ENCODE measurements at places on chromosomes 7 and 10. TPM values are rescaled to one million over a fixed set of nuclear protein-coding genes. Genes with fewer than 3 reads are reported as not detected.
A peak's percentile ranks its signal among the peaks of the same experiment; 100 is the strongest.

The NACAD gene
- 1.0 TPM for total RNA-seq

The WNT2 gene
- 1.3 TPM for total RNA-seq

The NPY gene
- total RNA-seq, result not detected

The CYP2C19 gene
- not detected for total RNA-seq

The MYH16 gene
- total RNA-seq, result not detected

The DHX32 gene
- total RNA-seq, result 59.8 TPM

- no peak overlapping the region for H3K27ac ChIP-seq
- no peak for DNase-seq
- H3K4me1 ChIP-seq, result no peaks in the 10 kb centered on the region
Observed at GRCh38 chr10:9449530-9449929, 1395.0 kb downstream of the GATA3 start.

DNA sequence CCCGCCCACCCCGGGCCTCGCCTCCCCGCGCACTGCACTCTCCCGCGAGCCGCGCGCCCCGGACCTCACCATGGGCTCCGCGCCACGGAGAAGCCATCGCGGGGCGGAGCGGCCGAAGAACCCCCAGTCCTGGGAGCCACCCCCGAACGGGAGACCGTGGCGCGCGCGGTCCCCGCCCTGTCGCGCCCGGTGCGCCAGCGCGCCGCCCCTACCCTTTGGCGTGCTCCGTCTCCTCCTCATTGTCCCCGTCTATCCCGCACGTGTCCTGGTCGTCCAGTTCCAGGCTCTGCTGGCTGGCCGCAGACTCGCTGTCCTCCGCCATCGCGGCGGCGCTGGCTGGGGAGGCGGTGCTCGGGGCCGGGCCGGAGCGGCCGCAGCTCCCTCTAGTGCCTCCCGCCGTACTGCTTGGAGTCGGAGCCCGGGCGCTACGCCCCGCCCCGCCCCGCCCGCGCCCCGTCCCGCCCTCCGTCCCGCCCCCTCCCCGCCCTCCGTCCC lies at the start of gene NMT2:
Gene NMT2, minus strand, starts transcription at position 403 of the 495 bp plus-strand sequence. Its CDS starts 81 bp downstream, at position 322.
- H3K36me3 ChIP-seq, result no peaks in the 10 kb centered on the region
- H3K27me3 ChIP-seq, result no peaks in the 10 kb centered on the region
- H3K27ac ChIP-seq, result peak within 1 kb of the TSS; percentile 76
- peaks cover 16% of the 10 kb centered on the region for H3K4me1 ChIP-seq
- DNase-seq, result no peak

GRCh38 chr10:66214721-66215404 lies 711.0 kb upstream of the LRRTM3 start:
- no peaks in the 10 kb centered on the region for H3K27me3 ChIP-seq
- no peak overlapping the region for H3K27ac ChIP-seq
- H3K4me3 ChIP-seq, result no peak overlapping the region
- no peaks in the 10 kb centered on the region for H3K4me1 ChIP-seq
- H3K36me3 ChIP-seq, result no peaks in the 10 kb centered on the region

GRCh38 chr10:104218751-104219150 lies 13.4 kb downstream of the CFAP43 start:
- H3K36me3 ChIP-seq, result no peaks in the 10 kb centered on the region
- no peak overlapping the region for H3K27ac ChIP-seq
- DNase-seq, result no peak
- H3K4me1 ChIP-seq, result no peaks in the 10 kb centered on the region
- no peak overlapping the region for H3K4me3 ChIP-seq

GRCh38 chr7:100122067-100122466 lies 2.6 kb downstream of the CNPY4 start:
- no peaks in the 10 kb centered on the region for H3K27me3 ChIP-seq
- no peak overlapping the region for H3K27ac ChIP-seq
- H3K36me3 ChIP-seq, result no peaks in the 10 kb centered on the region
- H3K4me1 ChIP-seq, result peaks cover 10% of the 10 kb centered on the region
- no peak overlapping the region for H3K4me3 ChIP-seq

Data from GM23248 (cell line).